Effector CD4-positive, alpha-beta T cell (primary cell): ENCODE measurements at places on chromosomes 12 and 14.

DNA sequence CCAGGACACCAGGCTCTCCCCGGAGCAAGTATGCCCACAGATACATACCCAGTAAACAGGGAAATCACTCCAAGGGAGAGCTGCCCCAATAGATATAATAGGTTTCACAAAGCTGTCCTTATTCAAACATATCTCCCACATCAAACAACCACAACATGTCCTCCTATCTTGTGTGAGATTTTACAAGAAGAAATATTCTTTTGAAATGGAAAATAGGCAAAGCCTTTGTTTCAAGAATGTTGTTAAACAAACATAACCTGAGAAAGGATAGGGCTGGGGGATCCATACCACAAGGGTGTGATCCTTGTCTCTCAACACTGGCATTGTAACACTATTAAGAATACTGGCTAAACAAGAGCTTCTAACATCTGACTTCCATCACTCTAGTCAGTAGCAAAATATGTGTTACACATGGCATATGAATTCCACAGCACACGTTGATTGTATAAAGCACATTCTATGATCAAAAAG is 32.9 kb downstream of the LGR5 start:
- no peak for DNase-seq

- no peak for DNase-seq
These were observed 53.7 kb downstream of the SERPINA10 start for GRCh38 chr14:94239406-94239805.

DNA sequence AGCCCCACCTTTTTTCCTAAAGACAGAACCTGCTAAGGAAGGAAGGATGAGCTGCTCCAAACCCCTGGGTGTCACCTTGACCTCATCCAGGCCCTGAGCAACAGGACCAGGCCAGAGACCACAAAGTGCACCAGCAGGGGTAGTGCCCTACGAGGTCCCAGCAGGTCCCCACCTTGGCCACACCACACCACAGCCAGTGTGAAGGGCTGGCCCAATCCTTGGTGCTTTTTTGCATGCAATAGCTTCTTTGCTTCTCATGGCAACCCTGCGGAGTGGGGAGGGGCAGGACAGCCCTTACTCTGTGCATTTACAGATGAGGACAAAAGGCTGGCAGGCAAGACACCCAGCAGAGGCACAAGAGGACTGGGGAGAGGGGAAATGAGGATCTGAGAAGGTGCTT is 352.6 kb downstream of the BCL11B start:
- DNase-seq, result no peak

DNA sequence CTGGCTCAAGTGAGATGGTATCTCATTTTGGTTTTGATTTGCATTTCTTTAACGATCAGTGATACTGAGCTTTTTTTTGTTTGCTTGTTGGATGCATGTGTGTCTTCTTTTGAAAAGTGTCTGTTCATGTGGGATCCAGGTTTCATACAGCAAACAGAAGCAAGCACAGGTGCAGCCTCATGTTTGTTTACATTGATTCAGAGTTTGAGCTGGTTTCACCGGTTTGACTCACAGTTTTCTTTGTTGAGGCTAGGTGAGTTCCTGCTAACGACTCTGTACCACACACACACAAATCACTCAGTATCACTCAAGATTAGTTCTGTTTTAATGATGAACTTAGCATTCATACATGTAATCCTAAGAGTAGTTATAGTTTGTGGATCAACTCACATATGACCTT is 3.7 kb downstream of the OR10G2 start:
- DNase-seq, result no peak

DNA sequence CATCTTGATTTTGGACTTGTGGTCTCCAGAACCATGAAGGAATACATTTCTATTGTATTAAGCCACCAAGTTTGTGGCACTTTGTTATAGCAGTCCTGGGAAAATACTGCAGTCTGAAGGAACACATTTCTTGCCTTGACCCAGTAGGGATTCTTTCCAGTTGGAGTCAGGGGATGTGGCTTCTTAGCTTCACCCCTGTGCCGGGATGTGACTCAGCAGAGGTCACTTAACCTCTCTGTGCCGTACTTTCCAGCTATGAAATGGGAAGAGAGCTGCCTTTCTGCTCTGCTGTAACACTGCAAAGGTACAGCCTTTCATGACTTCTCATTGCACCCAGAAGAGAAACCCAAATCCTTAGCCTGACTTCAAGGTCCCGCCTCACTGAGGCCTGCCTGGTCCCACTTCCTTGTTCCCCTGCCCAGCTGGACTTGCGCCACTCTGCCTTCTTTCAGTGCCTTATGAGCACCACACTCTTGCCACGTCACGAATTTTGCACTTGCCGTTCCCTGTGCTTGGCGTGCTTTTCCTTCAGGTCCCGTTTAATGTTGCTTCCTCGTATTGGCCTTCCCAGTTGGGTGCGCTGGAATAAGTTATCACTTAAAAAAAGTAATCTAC is 24.2 kb downstream of the CHST11 start:
- no peak for DNase-seq

GRCh38 chr14:103329401-103330347 is 4.4 kb upstream of the EIF5 start:
- DNase-seq, result no peak

- no peak for DNase-seq
These were observed 79.7 kb upstream of the RAP1B start for GRCh38 chr12:68530965-68531364.

DNA sequence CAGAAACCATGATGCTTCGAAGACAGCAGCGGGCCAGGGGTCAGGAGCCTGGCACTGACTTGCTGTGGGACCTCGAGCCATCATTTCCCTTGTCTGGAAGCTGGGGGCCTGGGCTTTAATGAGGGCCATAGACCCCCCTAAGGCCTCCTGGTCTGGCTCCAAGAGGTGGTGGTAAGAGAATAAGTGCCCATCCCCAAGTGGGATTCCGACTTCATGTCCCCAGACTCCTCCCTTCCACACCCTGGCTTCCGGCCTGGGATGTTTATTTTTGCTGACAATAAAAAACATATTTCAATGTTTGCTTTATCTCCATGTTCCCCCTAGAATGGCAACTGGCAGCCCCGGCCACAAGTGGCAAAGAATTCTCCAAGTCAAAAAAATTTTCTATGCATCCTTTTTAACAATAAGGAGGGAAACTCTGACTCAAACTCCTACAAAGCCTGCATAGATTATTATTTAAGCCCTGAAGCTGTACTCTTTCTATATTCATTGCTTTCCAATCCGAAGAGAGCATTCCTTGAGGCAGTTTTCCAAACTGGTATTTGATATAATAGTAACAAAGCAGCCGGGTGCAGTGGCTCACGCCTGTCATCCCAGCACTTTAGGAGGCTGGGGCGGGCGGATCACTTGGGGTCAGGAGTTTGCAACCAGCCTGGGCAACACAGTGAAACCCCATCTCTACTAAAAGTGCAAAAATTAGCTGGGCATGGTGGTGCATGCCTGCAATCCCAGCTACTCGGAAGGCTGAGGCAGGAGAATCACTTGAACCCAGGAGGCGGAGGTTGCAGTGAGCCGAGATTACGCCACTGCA is 84.0 kb downstream of the ITPK1 start:
- DNase-seq, result no peak

DNA sequence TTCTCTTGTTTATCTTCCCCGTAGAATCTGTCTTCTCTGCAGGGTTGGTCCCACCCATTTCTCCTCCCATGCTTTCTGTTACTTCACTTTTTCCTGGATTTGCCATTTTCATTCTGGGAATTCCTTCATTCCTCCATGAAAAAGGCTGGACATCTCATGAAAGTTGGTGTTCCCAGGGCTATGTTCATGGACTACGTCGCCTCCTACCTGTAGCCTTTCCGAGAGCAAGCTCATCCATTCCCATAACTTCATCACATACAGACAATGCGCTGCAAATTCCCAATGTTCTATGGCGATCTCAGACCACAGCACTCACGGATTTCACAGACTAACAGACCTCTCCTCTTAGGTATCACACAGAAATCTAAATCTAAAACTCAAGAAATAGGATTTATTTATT is 217.1 kb downstream of the EXOC5 start:
- no peak for DNase-seq

- DNase-seq, result no peak
These were observed 301.4 kb upstream of the NOS1 start for GRCh38 chr12:117662620-117663395.

DNA sequence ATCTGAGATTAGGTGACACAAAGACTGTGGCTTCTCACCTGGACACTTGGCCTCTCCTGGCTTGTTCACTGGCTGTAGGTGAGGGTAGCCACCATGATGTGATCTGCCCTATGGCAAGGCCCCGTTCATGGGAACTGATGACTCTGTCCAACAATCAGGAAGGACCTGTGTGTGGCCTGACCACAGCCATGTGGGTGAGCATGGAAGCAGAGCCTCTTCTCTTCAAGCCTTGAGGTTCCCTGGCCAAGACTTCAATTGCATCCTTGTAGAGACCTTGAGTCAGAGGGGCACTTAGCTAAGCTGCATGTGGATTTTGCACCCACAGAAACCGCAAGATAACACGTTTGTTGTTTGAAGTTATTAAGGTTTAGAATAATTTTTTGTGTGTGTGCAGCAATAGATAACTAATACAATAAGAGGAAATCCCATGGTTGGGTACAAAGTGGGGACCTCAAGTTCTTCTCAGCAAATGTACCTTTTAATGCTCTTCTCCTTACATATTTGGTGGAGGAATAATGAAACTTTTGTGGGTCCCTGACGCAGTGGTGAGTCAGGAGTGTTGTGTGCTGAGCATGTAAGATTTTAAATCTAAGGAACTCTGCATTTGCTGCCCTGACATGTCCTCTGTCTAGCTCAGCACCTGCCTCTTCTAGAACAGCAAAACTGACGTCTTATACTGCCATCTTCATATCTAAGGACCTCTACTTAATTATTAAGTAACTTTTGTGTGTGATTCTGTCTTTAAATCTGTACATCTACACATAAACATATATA is 27.5 kb upstream of the PLEKHG7 start:
- DNase-seq, result no peak

GRCh38 chr14:68127166-68127565 is 307.6 kb downstream of the RAD51B start:
- DNase-seq, result no peak

GRCh38 chr12:76552343-76552938 is 7.1 kb downstream of the OSBPL8 start:
- DNase-seq, result no peak

DNA sequence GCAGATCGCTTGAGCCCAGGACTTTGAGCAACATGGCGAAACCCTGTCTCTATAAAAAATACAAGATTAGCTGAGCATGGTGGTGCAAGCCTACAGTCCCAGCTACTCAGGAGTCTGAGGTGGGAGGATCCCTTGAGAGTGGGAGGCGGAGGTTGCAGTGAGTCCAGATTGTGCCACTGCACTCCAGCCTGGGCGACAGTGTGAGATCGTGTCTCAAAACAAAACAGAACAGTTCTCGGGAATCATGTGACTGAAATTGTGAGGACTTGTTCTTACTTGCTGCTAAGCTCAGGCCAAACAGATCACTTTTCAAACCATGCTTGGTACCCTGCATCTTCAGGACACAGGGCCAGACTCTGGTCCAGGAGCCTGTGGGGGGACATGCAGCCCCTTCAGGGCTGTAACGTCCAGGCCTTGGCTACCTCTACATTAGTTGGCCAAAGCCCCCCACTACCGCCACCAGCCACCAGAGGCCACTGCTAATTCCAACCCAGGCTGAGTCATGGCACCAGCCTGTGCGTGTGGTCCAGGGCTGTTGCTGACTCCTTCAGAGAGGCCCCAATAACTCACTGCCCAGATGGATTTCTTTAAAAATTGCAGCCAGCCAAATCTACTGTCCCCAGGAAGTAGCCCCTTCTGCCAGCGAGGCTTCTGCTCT is 33.4 kb upstream of the SYNDIG1L start:
- DNase-seq, result no peak

GRCh38 chr14:93748208-93749075 is 39.8 kb downstream of the PRIMA1 start:
- DNase-seq, result no peak

DNA sequence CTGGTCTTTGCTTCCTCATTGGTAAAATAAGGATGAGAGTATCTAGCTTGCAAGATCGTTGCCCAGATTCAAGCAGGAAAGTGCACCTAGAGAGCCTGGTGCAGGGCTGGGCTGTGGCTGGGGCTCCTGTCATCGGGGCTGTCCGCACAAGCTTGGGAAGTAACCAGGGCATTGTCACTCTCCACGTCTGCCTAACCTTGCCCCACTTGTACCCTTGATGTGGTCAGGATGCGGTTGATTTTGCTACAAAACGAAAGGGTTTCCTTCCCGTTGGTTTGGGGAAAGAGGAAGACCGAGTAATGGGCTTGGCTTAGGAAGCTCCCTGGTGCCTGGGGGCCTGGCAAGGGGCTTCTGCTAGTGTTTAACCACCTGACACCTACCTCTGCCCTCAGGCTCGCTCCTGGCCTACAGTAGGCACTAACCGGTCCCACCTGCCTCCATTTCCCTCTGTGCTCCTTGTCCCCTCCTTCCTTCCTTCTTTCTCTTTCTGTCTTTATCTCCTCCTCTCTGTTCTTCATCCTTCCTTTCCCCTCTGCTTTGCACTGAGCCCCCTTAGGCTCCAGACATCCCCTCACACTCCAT is 21.8 kb downstream of the MVK start:
- no peak for DNase-seq

DNA sequence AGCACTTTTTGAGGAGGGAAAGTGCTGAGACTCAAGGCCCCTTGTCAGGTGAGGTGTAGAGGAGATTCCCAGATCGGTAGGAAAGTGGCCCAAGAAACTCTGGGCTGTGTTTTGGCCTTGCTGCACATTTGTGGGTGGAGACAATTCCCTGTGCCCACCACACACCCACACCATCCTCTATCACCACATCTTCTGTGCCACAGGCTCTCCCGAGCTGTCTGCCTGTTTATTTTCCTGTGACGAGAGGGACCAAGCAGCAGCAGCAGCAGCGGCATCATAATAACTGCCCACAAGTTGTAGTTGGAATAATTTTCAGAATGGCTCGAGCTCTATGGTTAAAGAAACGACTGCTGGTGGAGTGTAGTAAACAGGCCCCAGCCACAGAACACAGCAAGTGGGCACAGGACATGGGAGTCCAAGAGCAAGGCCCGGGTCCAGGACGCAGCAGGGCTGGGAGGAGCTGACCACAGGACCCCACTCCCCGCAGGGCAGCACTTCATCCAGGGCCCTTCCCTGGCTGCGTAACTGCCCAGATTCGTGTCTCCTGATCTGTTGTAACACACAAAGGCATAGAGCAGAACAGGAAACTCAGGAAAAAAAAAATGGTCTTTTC is 55.6 kb upstream of the BCL2L14 start:
- DNase-seq, result no peak
